Mammary microvascular endothelial cell (primary cell): ENCODE measurements at places on chromosomes 16 and 17. TPM values are rescaled to one million over a fixed set of nuclear protein-coding genes. Genes with fewer than 3 reads are reported as not detected.

The SPAG9 gene
- 60.3 and 63.4 TPM in 2 replicates for total RNA-seq

The CTRB2 gene
- not detected in 2 replicates for total RNA-seq

The KIF18B gene
- total RNA-seq: 16.4 and 18.6 TPM in 2 replicates

The GSPT1 gene
- total RNA-seq: 100 and 102 TPM in 2 replicates

The SULT1A4 gene
- 30.4 and 38.4 TPM in 2 replicates for total RNA-seq

The WNT9B gene
- not detected in 2 replicates for total RNA-seq

The KRTAP4-3 gene
- total RNA-seq: not detected in 2 replicates

The CFAP97D1 gene
- total RNA-seq: not detected in 2 replicates

The BIRC5 gene
- 68.9 and 105 TPM in 2 replicates for total RNA-seq

The WBP2 gene
- 59.4 and 61.8 TPM in 2 replicates for total RNA-seq

The KRT31 gene
- not detected in 2 replicates for total RNA-seq

The FBXO31 gene
- 21.9 and 26.9 TPM in 2 replicates for total RNA-seq

The TM4SF5 gene
- total RNA-seq: not detected in 2 replicates

The FSCN2 gene
- total RNA-seq: 1.2 TPM in 1 of 2 replicates, not detected in the other

The TMEM100 gene
- 0.59 TPM in 1 of 2 replicates, not detected in the other for total RNA-seq

The LRRC46 gene
- total RNA-seq: 0.10 TPM in 1 of 2 replicates, not detected in the other

The ITGAD gene
- not detected in 2 replicates for total RNA-seq

The SLC2A4 gene
- 0.10 and 0.13 TPM in 2 replicates for total RNA-seq

The TEDC2 gene
- 14.5 and 18.1 TPM in 2 replicates for total RNA-seq

The CEP112 gene
- total RNA-seq: 8.0 and 9.1 TPM in 2 replicates

The OR3A3 gene
- not detected in 2 replicates for total RNA-seq

The SOX15 gene
- not detected in 2 replicates for total RNA-seq

The CDR2L gene
- total RNA-seq: 34.8 and 37.3 TPM in 2 replicates

The KRT36 gene
- 0.27 TPM in 1 of 2 replicates, not detected in the other for total RNA-seq

The REXO5 gene
- 3.5 and 4.2 TPM in 2 replicates for total RNA-seq

The DNAH17 gene
- total RNA-seq: under 0.01 and 0.05 TPM in 2 replicates

The GALR2 gene
- total RNA-seq: 0.13 TPM in 1 of 2 replicates, not detected in the other

The KRT25 gene
- total RNA-seq: not detected in 2 replicates
